T-helper 22 cell (primary cell): ENCODE measurements at places on chromosomes 5 and 9.

GRCh38 chr9:469672-470551 is 255.2 kb downstream of the DOCK8 start:
- peak; percentile 74 for DNase-seq

DNA sequence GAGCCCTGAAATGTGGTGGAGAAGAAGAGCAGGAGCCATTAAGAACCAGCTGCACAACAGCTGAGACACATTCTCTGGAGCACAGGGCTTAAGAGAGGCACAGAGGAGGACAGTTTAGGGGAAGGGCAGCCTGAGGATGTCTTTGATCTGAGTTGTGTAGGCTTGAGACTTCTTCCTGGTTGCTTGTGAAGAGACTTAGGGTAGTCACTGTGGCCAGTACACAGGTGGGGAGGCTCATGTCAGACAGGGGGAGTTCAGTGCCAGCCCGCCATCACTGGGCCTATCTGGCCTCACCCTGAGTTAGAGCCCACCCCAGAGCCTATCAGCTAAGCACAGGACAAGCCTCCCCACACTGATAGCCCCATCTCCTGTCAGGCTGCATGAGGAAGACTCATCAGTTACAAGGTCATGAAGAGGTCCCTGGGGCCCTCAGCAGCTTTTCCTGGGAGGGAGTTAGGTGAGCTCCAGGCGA is 19.8 kb downstream of the SLC22A4 start:
- DNase-seq: no peak

DNA sequence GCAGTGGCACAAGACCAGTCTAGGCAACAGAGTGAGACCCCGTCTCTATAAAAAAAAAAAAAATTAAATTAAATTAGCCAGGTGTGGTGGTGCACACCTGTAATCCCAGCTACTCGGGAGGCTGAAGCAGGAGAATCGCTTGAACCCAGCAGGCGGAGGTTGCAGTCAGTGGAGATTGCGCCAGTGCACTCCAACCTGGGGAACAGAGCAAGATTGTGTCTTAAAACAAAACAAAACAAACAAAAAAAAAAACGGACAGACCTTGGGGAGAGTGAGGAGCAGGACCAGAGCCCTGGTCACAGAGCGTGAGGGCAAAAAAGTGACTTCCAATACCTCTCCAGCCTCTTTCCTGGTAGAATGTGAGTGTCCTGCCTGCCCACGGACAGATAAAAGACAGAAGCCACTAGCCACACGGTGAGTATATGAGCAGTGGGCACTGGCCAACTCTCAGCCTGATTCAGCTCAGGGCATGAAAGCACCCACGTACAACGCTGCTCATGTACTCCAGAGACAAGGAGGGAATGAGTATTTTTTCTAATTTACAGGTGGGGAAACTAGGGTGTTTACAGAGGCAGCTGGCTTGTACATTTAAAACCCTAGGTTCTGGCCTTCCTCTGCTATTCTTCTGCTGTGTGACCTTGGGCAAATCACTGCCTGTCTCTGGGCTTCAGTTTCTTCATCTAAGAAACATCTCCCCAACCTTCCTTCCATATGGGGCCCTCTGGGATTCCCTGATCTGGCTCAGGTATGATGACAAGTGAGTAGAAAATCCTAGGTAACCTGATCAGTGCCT is 1.8 kb downstream of the OLFML2A start:
- no peak for DNase-seq

GRCh38 chr9:8822667-8823025 is 1023.1 kb upstream of the DMAC1 start:
- no peak for DNase-seq

- no peak for DNase-seq
Measured at GRCh38 chr9:122370869-122371755, at the start of gene PTGS1. Gene PTGS1, plus strand, starts transcription at chr9:122371024. Its CDS starts 61 bp downstream, at chr9:122371085.

GRCh38 chr5:91495699-91496098 is 112.6 kb upstream of the ARRDC3 start:
- no peak for DNase-seq

- DNase-seq: no peak
Measured at GRCh38 chr5:146995878-146996277, 117.3 kb upstream of the PPP2R2B start.

DNA sequence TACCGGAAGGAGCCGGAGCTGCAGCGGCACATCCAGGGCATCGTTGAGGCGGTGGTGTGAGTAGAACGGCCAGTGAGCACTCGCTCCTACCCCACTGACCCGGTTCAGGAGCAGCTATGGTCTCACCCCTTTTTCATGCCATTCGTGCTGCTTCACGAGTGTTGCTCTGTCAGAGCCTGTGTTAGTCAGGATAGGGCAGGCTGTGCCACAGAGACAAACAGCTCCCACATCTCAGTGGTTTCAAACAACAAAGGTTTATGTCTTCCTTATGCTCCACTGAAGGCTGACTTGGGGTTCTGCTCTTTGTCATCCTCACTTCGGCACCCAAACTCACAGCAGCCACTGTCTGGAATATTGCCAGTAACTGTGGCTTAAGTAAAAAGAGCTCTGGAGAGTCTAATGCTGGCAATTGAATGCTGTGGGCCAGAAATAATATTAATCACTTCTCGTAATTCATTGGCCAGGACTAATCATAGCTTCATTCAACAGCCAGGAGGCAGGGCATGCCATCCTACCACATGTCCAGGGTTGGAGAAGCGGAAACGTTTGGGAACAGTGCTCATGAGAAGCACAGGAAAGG is 28.4 kb downstream of the ARHGEF37 start:
- DNase-seq: no peak

GRCh38 chr5:133297293-133297692 is 245.5 kb downstream of the HSPA4 start:
- DNase-seq: no peak

DNA sequence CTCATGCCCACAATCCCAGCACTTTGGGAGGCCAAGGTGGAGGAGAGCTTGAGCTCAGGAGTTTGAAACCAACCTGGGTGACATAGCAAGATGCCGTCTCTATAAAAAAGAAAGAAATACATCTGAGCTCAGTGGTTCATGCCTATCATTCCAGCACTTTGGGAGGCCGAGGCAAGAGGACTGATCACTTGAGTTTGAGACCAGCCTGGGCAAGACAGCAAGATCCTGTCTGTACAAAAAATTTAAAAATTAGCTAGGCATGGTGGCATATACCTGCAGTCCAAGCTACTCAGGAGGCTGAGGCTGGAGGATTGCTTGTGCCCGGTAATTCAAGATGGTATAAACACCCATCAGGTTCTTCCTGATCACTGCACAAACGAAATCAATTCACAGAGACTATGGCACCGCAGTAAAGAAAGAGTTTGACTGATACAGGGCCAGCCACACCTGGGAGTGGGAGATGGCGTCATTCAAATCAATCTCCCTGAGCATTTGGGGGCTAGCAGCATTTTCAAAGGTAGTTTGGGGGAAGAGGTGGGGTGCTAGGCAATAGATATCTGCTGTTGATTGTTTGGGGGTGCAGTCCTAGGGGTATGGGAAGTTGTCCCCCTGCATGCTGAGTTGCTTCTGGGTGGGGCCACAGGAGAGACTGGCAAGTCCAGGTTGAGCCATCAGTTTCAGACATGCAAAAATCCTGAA is 169.2 kb downstream of the TTC39B start:
- DNase-seq: no peak

DNA sequence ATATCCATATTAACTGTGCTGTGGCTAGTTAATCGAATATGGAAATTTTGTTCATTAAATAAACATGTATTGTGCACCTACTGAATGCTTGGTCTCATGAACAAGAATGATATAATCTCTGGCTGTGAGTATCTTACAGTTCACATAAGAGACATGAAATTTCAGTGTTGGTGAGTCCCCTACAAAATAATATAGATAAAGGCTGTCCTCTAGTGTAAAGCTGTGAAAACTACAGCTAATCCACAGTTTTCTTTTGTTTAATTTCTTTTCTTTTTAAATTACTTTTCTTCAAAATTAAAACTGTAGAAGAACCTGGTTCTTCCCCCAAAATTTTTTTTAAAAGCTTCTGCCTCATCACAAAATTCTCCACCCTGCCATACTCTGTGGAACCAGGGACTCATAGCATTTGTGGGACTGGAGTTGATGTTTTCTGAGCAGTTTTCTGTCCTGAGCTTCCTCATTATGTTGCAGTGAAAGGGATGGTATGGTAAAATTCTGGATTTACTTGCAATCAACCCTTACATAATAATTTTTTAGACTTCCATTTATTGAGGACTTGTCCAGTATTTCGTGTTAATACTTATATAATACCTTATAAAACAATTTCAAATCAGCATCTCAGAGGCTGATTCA is 135.0 kb downstream of the STK32A start:
- DNase-seq: no peak

- DNase-seq: no peak
Measured at GRCh38 chr5:83077662-83078261, 415 bp downstream of the XRCC4 start.

DNA sequence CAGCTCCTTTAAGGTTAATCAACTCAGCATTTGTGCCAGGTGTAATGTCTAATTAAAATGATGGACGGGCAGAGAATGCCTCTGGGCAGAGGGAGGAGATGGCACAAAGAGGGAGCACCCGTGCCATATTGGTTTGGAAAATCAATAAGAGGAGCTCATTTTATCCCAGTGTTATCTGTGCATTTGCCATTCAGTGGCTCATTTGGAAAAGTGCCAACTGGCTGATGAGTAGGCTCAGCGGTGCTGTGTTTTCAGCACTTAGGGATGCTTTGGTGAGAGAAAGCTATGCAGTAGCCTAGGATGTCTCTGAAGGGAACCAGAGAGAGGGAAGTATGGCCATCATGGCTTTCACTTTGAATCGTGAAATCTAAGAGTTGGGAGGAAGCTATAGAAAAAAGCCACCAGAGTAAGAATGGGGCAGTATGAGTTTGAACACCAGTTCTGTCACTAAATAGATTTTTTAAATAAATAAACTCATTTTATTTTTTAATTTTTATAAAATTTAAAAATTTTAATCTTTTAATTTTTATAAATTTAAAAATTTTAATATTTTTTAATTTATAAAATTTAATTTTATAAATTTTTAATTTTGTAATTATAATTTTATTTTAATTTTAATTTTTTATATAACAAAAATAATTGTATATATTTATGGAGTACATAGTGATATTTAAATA is 472.8 kb downstream of the BRINP1 start:
- no peak for DNase-seq

DNA sequence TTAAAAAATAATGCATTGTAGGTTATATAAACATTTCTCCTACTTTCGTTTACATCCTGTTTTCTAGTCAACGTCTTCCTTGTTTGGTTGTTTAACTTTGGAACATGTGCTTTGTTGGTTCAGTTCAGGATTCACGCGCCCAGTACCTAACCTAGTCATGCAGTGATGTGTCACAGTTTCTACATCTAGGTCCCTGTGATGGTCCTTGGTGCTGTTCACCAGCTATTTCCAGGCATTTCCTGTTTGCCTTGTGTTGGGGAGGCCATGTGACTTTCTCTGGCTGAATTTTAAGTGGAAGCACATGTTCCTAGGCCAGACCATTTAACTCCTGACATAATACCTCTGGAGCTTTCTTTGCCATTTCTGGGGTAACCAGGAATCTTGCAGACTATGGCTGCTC is 292.3 kb downstream of the SMARCA2 start:
- DNase-seq: no peak

GRCh38 chr9:130847306-130848217 is 12.5 kb downstream of the ABL1 start:
- no peak for DNase-seq

- DNase-seq: no peak
Measured at GRCh38 chr9:17810728-17811571, 232.1 kb downstream of the SH3GL2 start.

DNA sequence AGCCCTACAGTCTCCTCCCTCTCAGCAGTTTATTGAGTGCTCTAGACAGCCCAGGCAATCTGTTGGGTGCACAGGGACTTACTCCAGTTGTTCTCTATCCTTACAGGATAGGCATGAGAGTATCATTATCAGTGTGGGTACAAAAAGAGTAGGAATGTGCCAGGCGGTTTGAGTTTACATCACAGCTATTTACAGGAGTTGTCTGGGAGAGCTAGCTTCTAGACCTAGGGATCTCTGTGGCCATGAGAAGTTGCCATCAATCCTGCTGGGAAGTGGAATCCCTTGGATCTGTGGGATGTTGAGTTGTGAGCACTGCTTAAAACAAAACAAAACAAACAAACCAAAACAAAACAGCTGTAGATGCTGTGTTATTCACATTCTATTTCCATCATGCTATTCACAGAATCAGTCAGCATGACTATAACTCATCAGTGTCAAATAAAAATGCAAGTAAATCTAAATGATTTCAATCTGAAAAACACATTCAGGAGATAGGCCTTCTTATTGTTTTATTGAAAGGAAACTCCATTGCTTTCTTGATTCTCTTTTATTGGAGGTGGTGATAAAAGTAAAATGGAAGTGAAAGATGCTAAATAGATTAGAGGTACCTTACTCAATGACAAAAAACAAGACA is 552.4 kb upstream of the ZNF608 start:
- DNase-seq: no peak

DNA sequence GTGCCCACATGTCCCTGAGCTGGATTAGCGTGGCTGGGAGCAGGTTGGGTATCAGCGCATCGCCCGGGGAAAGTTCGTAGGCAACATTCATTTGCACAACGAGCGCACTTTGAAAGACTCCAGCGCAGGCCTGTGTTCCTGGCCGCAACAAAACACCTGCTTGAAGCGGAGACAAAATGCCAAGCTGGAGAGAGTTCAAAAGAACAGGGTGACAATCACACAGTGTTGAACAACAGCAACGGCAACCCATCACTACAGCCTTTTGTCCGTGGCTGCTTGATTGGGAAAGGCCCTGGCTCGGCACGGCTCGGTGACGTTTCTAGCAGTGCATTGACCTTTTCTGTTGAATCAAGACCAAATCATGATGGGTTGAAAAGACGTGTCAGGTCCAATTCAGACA is 336.3 kb downstream of the IRX1 start:
- DNase-seq: no peak

GRCh38 chr5:152534641-152535040 is 129.6 kb upstream of the NMUR2 start:
- DNase-seq: no peak

DNA sequence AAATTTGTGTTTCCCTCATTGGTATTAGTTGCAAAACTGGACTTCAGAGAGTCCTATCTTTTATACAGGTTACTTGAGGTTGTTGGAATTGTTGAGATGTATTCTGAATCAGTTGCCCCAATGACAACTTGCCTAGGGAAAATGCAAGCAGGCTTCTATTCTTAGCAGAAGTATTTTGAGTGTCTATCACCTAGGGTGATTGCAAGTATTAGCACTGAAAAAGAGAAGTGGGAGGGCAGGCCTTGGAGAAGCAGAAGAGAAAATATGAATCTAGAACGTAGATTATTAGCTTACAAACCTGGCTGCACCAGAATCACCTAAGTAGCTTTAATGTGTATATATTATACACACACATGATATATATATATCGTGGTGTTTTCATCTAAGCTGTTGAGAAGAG is 43.2 kb downstream of the ADAMTS12 start:
- DNase-seq: no peak

DNA sequence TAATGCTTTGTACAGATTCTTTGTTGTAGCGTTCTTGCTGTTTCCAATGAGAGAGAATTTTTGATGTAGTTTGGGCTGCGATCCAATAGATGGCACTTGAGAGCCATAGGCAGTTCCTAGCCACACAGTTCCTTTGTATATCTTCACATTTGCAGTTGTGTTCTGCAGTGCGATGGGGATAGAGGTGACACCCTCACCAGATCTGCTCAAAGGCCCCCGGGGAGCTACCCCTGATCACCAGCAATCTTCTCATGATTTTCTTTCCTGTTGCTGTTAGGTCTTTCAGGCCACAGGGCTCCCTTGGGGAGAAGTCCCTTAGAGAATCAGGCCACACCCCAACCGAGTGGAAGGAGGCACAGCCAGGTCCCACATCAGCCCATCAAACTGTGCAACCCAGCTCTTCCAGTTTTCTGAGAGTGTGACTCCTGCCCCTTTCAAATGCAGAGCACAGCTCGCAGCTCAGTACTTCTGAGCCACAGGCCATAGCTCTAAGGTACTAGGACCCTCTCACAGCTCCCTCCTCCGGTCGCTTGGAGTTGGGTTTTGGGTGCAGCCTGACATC is 353.7 kb downstream of the SLCO4C1 start:
- no peak for DNase-seq
